ENCODE measurements at places on chromosomes 12 and 14.

DNA sequence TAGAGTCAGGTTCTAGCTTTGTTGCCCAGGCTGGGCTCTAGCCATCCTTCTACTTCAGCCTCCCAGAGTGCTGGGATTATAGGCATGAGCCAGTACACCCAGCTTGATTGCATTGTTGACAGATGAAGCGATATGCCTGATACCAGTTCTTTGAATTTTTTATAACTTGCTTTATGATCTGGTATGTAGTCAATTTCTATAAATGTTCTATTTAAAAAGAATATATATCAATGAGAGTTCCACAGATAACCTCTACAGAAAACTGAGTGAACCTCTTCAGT is 99.8 kb downstream of the DIP2B start:
- no peak for DNase-seq

DNA sequence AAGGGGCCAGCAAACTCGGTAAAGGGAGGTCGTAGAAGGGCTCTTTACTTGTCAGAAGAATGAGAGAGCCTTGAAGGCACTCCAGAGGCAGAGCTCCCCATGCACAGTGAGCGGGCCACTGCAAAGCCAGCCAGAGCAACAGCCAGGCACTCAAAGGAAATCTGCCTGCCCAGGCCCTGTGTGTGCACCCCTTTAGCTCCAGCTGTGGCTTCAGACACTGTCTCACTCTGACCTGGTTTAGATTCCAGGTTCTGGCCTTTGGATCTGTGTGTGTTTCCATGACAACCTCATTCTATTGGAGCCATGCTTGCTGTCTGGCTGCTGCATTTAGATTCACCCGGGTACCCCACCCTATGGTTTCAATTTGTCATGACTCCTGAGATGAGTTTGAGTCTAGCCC is 170.3 kb downstream of the CAPZA3 start:
- DNase-seq, result no peak

GRCh38 chr14:70536830-70537229 is 2.0 kb upstream of the ADAM20 start:
- DNase-seq, result no peak

GRCh38 chr14:95816539-95816938 is 60.1 kb upstream of the TUNAR start:
- peak; percentile 46 for DNase-seq

DNA sequence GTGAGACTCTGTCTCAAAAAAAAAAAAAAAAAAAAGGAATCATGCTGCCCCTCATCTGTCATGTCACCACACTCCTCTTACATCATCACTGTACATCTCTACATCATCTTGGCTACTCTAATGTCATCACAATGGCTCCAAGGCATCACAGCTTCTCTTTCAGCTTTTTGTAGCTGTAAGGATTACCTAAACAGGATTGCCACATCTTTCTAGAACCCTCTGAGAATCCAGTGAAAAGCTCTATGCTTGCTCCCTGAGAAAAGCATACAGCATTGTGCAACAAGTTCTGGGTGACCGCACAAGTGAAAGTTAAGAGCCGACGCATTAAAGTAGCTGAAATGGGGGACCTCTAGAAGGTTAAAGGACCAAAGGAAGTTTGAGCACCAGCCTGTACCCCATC is 272.5 kb downstream of the C12orf50 start:
- DNase-seq, result no peak

DNA sequence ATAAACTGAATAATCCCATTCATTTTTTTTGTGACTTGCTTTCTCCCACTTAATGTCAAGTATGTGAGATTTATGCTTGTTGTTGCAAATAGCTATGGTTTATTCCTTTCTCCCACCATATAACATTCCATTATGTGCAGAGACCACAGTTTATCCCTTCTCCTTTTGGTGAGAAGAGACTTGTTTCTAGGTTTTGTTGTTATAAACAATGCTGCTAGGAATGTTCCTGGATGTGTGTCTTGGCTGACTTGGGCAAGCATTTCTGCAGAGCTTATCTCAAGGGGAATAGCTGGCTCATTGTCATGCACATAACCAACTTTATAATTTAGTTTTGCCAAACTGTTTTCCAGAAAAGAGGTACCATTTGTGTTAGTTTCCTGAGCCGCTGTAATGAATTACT is 47.6 kb upstream of the PPP1CC start:
- no peak for DNase-seq

- no peak for DNase-seq
Measured at GRCh38 chr14:89779707-89780106, 174.8 kb downstream of the EFCAB11 start.

GRCh38 chr12:109277899-109278762 is 31.0 kb downstream of the FOXN4 start:
- no peak for DNase-seq

GRCh38 chr14:29149798-29150197 is 383.2 kb downstream of the FOXG1 start:
- DNase-seq, result no peak

DNA sequence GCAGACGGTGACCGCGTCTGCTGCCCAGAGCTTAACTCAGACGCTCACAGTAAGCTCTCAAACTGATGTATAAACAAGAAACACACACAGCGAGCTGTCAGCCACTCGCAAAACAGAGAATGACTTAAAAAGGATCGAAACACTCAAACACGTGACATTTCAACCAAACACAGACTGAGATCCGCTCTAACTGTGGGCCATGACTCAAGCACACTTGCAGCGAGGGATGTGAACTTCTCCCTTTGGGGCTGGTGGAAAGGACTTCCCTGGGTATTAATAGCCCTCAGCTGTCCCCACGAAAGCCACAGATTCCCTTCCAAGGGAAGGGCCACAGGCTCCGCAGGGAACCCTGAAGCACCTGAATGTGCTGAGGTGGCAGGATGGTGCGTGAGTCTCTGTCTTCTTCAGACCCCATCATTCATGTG is 29.1 kb downstream of the CCDC88C start:
- DNase-seq, result no peak

DNA sequence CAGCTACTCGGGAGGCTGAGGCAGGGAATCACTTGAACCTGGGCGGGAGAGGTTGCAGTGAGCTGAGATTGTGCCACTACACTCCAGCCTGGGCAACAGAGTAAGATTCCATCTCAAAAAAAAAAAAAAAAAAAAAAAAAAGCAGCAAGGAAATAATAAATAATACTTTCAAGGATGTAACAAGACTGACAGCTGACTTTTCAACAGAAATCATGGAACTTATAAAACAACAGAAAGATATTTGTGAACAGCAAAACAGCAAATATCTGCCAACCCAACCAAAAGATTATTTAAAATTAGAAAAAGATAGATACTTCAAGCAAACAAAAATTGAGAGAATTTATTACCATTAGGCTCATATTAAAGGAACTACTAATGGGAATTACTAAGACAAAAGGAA is 115.1 kb downstream of the TSHR start:
- DNase-seq, result no peak

DNA sequence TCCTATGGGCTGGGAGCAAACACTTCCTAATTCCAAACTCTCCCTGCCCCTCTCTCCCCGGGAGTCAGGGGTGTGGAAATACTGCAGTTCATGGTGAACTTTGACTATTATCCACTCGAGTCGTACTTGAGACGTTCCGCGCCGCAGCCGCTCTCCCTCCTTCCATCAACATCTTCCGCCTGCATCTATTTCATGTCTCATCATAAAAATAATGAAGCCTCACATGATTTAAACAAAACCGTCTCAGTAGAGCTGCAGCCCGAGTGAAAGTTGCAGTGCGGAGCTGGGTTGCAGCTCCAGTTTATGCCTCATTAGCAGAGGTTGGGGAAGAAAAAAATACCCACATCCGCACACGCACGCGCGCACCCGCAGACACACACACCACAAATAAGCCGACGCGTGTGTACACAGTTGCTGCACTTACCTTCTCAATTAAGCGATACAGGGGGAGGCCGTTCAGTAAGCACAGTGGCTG is 283 bp downstream of the LMO3 start:
- no peak for DNase-seq
